Stimulated activated CD4-positive, alpha-beta T cell treated with anti-CD3 and anti-CD28 coated beads, TNF-alpha, amount 100 ng/mL, for 24 hours (primary cell): ENCODE measurements at places on chromosomes 6 and 20.
A peak's percentile ranks its signal among the peaks of the same experiment; 100 is the strongest.

DNA sequence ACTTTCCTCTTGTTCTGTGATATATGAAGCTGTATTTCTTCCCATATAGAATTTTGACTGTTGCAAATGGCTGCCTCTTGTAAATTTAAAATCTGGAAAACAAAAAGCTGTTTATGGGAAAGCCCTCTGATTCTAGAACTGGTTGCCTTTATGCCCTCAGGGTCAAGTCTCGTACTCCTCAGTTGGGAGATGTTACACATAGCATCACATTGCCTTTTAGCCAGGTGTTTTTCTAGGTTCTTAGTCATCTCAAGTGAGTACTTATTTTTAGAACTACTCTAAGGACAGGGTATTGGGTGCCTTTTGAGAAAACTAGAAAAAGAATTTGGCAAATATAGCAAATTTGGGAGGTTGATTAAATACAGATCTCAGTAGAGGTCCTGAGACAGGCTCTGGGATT, 58.5 kb downstream of the ANKS1A start:
- DNase-seq: no peak

GRCh38 chr6:75892384-75892783, 143.3 kb downstream of the MYO6 start:
- no peak for DNase-seq

GRCh38 chr6:109454496-109455436, 806 bp downstream of the MICAL1 start:
- no peak for DNase-seq

GRCh38 chr6:167560673-167561569, 236.0 kb downstream of the TTLL2 start:
- no peak for DNase-seq

DNA sequence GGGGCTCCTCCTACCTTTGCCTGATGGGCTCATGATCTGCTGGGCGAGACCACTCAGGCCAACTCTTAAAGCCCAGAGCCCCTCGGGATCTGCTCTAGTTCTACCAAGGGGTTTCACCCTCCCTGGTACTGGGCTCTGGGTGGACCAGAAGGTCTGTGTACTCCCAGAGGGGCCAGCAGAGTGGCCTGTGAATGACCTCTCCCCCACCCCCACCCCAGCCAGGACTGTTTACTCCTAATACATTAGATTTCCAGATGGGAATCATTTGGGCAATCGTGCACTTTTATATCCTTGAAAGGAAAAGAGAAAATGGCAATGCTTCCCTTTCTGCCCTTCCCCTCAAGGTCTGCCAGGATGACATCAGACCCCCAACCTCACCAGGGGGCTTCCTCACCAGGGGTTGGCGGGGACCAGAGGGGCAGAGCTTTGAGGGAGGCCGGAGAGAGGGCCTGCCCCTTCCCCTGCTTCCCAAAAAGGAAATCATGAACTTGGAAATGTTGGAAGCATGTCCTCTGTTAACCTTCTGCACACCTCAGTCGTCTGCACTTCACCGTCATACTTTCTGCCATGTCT, 37.1 kb upstream of the PMEPA1 start:
- no peak for DNase-seq

- DNase-seq: no peak
Measured at GRCh38 chr6:84447651-84448050, 220.2 kb upstream of the CEP162 start.

DNA sequence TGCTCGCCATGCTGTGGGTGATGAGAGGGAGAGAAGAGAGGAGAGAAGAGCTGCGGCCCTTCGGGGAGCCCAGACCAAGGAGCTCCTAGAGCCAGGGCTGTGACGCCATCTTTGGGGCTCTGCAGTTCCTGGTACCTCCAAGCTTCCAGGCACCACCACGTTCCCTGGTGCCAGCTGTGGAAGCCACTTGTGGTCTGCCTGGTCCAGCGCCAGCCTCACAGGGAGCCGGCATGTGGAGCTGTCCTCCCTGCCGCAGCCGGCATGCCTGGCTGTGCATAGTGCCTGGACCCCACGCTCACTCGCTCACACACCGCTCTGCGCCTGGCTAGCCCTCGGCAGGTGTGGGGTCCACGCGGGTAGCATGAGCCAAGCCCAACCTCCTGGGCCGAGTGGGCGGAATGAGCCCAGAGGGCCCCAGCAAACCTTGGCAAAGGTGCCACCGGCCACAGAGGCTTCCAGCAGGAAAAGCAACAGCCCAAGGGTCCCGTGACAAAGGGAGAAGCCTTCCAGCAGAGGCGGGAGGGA, 19.3 kb upstream of the CHRNA4 start:
- DNase-seq: no peak

DNA sequence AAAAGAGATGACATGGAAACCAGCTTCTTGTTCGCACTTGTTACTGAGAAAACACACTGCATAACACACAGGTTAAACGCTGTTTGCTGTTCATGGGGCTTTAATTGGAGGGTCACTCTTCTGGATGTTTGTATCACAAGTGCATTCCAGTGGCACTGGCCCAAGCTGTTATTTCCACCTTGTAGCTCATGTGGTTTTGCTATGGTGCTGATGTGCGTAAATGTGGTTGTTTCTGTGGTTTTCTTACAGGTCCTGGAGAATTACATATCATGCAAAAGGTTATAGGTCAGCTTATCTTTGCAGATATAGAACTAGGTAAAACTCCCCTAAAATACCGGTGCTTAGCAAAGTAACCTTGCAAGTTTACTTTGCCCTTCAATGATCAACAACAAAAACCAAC, 89.3 kb upstream of the AHI1 start:
- DNase-seq: peak; percentile 16

GRCh38 chr20:17654649-17655285, 27.3 kb downstream of the RRBP1 start:
- DNase-seq: no peak

DNA sequence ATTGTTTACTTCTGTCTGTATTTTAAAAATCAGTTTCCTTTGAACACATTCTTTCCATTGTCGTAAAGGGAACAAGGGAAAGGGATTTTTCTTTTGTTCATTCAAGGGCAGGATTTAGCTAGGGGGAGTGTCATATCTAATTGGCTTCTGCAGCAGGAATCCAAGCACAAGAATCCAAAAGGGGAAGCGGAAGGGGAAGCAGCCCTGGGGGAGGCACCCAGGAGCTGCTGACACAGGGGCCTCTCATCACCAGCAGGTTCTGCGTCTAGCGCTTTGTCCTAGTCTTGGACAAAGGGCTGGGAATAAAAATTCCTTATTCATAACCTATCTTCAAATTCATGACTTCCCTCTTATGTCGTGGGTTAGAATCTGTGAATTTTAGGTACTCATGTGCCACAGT, 13.7 kb downstream of the RIPK1 start:
- DNase-seq: no peak

DNA sequence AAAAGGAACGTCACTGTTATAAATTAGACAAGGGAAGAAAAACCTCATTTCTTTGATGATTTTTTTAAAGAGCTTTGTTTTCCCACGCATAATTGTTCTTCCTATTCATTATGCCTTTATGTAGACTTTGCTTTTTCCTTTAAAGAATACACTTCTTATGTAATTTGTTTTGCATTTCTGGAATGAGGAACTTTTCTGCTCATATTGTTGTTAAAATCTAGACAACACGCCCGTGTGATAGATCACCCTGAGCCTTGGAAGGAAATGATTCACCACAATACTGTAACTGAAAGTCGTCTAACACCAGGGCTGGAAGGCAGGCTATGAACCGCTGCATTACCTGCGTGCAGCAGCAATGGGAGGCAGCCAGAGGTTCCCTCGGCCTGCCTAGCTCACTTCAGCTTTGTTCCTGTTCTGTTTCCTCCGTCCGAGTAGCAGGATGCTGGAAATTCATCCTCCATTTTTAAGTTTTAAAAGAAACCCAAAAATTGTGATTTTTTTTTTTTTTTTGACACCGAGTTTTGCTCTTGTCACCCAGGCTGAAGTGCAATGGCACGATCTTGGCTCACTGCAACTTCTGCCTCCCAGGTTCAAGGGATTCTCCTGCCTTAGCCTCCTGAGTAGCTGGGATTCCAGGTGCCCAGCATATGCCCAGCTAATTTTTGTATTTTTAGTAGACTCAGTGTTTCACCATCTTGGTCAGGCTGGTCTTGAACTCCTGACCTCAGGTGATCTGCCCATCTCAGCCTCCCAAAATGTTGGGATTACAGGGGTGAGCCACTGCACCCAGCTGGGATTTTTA, 49.6 kb upstream of the ZNF217 start:
- DNase-seq: peak; percentile 36

- DNase-seq: no peak
Measured at GRCh38 chr6:103326760-103327757, 1532.7 kb downstream of the HACE1 start.

GRCh38 chr6:75409286-75409685, 84.3 kb downstream of the FILIP1 start:
- DNase-seq: no peak

GRCh38 chr6:148943451-148943850, 196.6 kb downstream of the UST start:
- no peak for DNase-seq

GRCh38 chr20:29299811-29300578, 1957.5 kb upstream of the DEFB115 start:
- DNase-seq: no peak

- DNase-seq: peak; percentile 47
Measured at GRCh38 chr6:107712665-107713551, 111.2 kb downstream of the SCML4 start.

- DNase-seq: no peak
Measured at GRCh38 chr20:60271597-60271996, 313.4 kb downstream of the CDH26 start.

- DNase-seq: peak; percentile 20
Measured at GRCh38 chr6:4637691-4638433, 138.3 kb upstream of the CDYL start.

- DNase-seq: no peak
Measured at GRCh38 chr6:19578481-19578880, 258.7 kb upstream of the ID4 start.

- no peak for DNase-seq
Measured at GRCh38 chr6:45543298-45544235, 165.8 kb upstream of the SUPT3H start.

DNA sequence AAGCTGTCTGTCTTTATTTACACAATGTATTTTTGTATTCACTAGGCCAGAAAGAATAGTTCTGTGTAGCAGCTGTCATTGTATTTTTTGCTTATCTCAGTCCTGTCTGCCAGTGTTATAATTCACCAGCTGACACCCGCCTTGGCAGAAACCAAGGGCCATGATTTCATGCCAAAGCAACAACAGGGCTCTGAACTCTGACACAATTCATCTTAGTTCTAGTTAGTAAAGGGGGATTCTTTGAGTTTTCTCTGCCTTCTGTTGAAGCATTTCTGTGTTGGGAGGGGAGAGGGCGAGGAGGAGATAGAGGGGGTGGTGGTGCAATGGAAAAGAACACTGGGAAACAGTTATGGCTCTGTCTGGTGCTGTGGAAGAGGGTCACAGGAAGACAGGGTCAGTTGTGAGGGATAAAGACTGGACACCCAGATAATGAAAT, 684.6 kb upstream of the MARCKS start:
- no peak for DNase-seq

- no peak for DNase-seq
Measured at GRCh38 chr6:26339612-26340011, 25.4 kb upstream of the BTN3A2 start.

GRCh38 chr6:140040396-140040795, 665.9 kb upstream of the CITED2 start:
- no peak for DNase-seq

DNA sequence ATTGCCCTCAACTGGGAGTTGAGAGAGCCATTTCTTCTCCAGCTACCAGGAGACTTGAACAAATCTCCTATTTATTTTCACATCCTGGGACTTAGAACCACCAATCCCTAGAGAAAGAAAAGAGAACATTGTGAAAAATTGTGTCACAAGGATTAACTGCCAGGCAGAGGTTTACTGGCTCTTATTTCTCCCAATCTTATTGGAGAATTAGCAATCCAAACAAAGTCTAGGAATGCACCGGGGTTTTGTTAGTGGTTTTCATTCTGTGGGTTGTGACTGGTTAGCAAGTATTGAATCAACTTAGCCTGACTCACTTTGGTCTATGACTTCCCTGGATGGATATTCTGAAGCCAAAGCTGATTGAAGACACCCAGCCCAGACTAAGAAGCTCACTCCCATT, 21.2 kb upstream of the ENPP5 start:
- no peak for DNase-seq

- DNase-seq: no peak
Measured at GRCh38 chr6:11092668-11093375, 812 bp upstream of the SMIM13 start.

- DNase-seq: no peak
Measured at GRCh38 chr6:98574984-98575383, 259.4 kb upstream of the POU3F2 start.

DNA sequence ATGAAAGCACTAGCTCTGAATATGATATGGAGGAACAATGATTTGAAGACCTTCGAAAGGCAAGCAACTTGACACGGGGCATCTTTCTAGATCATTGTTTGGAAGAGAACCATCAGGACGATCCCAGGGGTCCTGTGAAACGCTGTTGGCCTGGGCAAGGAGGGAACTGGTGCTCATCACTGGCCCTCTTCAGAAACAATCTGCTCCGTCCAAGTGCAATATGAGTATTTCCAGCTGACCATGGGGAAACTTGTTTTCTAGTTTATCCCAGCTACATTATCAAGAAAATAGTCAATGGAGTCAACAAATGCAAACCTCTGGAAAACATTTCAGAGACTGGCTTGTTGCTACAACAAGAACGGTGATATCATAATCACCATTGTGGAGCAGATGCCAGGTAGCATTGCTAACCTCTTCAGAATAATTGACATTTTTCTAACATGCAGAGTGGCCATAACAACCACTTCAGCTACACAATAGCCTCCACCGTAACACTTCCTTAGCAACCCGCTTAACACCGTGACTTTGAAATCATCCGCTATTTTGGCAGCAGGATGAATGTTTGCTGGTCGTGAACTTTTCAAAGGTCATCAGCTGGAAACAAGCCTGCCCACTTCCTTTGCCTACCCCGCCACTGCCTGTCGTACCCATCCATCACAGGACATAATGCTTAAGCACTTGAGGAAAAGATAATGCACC, 112.0 kb upstream of the PDE10A start:
- DNase-seq: no peak

DNA sequence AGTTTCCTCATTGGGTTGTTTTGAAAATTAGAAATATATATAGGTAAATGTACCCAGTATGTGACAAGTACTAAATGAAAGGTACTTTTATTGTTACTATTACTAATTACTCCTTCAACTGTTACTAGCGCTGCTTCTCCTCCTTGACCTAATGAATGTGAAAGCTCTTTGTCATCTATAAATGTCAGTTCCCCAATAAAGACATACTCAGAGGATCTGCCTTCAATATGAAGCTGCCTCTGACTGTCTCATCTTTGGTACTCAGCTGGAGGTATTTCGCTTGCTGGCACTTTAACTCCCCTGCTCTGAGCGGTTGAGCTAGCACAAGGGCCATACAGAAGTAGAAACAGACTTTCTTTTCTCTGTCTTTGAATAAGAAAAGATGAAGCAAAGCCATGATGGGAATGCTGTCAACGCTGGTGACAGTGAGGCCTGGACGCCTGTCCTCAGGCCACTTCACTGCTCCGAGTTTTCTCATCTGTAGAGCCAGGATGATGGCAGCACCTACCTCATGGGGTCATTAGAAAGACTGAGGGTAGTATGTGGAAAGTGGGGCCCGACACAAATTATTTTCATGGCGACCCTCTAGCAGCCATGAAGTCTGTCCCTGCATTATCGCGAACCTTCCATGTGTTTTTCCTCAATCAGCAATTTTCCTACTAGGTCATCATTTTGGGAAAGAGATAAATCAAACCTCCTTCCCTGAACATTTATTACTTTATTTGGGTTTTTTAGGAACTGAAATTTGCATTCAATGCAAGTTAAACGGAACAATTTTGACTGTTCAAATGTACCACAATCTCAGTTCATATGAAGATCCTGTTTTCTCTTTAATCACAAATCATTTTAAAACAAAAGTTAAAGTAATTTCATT, 55.9 kb upstream of the SNX9 start:
- no peak for DNase-seq

GRCh38 chr6:101630941-101631340, 237.4 kb downstream of the GRIK2 start:
- DNase-seq: no peak
